ENCODE measurements at places on chromosomes 7 and 10.

DNA sequence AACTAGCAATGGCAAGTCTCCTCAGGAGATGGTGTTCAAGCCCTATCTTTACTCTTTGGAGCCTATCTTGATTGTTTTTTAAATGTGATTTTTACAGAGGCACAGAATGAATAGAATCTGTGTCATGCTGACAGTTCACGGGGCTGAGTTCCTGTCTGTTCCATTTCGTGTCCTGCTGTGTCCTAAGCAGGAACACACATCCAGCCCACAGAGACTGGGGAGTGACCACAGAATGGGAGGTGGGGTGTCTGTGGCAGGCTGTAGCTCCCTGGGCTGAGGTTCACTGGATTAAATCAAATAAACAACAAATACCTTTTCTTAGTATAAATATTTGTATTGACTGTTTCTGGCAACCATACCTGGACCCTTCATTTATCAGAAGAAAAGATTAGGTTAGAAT is 73.4 kb upstream of the CARD11 start:
- DNase-seq: no peak

DNA sequence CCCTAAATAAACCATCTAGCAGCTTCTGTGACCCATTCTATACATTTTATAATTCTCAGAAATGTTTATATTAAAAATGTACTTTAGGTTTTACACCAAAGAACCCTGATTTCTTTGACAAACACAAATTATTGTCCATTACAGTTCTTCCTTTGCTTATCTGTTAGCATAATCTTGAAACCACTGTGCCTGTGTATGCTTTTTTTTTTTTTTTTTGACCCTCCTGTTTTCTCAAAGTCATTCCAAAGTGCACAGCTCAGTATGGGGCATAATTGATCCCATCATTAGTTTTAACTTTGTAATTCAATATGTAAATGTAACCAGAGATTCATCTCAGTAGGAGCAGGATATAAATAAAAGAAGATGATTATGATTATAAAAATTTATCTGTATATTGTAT is 229.3 kb downstream of the DGKB start:
- DNase-seq: no peak

- no peak for DNase-seq
Measured at GRCh38 chr7:31647511-31647910, 39.5 kb upstream of the PPP1R17 start.

GRCh38 chr10:87729940-87730339 is 70.3 kb downstream of the PAPSS2 start:
- DNase-seq: no peak

DNA sequence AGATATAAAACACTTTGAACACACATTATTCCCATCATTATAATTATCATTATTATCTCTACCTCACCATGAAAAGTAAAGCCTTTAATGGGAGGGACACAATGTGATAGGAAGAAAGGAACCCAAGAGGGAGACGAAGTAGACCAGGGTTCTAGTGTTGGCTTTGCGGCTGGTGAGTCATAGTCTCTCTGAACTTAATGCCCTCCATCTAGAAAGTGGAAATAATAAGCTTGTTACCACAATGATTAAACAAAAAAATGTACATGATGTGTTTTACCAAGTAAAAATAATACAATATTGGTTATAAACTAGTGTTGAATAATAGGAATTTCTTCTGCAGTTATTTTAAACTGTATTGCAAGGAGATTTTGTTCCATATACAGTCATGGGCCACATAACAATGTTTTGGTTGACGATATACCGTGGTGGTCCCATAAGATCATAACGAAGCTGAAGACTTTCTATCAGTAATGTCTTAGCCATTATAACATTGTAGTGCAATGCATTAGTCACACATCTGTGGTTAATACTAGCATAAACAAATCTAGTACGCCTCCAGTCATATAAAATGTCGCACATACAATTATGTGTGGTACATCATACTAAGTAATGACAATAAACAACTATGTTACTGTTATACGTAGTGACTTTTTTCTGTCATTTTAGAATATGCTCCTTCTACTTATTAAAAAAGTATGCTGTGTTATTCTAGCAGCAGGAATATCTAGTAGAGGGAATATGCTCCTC is 450.6 kb upstream of the SORCS1 start:
- DNase-seq: no peak

DNA sequence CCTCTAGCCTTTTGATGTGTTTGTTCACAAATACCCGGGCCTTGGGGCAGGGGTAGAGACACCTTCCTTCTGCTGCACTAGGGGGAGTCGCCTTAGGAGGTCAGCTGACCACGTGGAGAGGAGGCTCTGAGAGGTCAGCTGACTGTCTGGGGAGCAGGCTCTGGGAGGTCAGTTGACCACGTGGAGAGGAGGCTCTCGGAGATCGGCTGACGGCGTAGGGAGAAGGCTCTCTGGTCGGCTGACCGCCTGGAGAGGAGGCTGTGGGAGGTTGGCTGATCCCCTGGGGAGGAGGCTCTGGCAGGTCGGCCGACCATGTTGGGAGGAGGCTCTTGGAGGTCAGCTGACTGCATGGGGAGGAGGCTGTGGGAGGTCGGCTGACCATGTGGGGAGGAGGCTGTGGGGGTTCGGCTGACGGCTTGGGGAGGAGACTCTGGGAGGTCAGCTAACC is 59.6 kb upstream of the LYZL1 start:
- no peak for DNase-seq

DNA sequence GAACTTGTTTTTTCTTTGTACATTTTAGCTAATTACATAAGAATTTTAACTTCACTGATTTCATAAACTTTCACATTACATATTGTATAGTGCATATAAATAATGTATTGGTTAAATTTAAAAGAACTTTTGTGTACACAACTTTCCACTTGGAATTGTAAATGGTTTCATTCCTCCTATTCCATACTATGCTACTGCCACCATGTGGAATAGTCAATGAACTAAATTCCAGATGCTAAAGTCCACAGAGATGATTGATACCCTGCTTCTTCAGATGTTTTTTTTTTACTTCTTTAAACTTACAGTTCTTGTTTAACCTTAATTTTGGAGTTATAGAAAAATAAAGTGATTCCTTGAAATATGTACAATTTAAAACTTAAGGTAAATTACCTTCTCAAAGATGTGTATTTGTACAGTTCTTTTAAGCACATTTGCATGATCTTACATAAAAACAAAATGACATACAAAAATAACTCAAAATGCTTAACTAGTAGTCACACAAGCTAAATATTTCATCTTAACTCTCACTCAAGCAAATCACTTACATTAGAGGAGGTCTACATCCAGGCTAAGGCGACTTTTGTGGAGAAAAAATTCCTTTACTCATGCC is 247.6 kb upstream of the HGF start:
- no peak for DNase-seq

DNA sequence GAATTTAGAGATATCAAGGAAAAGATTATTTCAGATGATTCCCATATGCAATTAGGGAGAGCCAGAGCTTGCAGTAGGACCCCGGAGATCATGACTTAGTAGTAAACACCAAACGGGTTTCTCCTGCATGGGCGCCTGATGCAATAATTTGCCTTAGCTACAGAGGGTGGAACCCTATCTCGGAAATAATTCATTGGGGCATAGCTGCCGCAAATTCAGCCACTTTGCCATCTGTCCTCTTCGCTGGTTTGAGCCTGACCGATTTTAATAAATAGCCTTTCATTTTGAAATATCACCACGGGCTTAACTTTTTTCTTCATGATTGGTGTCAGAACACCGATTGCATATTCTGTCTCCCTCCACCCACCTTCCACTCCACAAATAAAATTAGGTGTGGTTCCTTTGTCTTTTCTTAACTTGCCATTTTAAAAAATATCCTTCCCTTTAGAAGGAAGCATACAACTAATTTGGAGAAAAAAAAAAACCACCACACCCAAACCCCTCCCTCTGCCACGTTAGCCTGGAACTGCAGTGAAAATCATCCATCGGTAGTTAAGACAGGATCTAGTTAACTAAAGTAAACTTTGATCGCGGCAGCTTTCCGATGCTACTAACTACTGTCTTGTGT is 1.4 kb downstream of the GARS1 start:
- peak; percentile 53 for DNase-seq

GRCh38 chr10:67648613-67649229 is 47.3 kb downstream of the CTNNA3 start:
- DNase-seq: no peak

DNA sequence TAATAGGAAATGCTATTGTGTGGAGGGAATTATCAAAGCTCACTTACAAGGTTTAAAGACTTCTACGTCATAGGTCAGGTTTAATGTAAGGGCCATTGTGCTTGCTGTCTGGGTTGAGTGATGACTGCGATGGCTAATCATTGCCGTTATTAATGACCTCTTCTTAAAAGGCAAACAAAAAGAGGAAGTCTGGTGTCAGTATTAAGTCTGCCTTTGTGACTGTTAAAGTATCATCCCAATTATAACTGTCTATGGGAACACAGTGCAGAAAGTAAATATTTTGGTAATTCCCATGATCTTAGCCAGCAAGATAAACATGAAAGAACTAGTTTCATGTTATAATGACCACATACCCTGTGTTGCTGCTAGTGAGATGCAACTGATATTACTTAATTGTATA is 382.4 kb downstream of the BBS9 start:
- no peak for DNase-seq

GRCh38 chr10:128747582-128748346 is 621.5 kb upstream of the MKI67 start:
- DNase-seq: no peak

- DNase-seq: no peak
Measured at GRCh38 chr7:14583518-14583917, 319.0 kb downstream of the DGKB start.
